ENCODE measurements at places on chromosomes 5 and 9.
A peak's percentile ranks its signal among the peaks of the same experiment; 100 is the strongest.

GRCh38 chr5:133460172-133460758 is 152.1 kb downstream of the FSTL4 start:
- DNase-seq: peak; percentile 14

GRCh38 chr9:90969021-90969675 is 167.5 kb downstream of the SYK start:
- no peak for DNase-seq

GRCh38 chr9:122883125-122883524 is 22.0 kb downstream of the RC3H2 start:
- DNase-seq: no peak

- DNase-seq: no peak
Observed at GRCh38 chr9:38621434-38622287, 1.3 kb upstream of the ANKRD18A start.

DNA sequence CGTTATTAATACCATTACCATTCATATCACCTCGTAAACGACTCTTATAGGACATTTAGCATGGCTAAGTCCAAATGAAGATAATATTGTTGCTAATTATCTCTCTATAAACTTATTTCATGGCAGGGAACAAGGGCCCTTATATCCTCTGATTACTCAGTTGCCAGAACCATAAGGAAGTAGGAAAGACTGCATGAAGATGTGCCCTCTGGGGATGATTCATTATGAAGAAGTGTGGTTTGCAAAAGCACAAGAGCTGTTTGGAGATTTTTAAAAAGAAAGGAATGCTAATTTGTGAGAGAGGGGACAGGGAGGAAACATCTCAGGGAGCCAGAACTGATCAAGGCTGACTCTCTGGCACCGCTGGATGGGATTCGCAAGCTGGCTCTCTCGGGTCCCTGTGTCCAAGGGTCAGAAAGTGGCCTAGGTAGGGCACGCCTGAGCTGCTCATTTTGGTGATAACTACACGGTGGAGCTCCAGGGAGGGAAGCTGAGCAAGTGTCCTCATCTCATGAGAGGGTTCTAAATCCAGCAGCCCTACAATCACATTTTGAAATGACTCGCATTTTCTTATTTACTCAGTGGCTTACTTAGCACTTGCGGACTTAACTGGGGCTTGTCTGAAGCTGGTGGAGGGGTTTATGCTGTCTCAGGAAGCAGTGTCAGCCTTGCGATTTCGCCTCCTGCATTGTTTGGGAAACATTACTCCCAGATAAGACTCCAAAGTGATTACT is 136.8 kb downstream of the C5orf15 start:
- DNase-seq: no peak

DNA sequence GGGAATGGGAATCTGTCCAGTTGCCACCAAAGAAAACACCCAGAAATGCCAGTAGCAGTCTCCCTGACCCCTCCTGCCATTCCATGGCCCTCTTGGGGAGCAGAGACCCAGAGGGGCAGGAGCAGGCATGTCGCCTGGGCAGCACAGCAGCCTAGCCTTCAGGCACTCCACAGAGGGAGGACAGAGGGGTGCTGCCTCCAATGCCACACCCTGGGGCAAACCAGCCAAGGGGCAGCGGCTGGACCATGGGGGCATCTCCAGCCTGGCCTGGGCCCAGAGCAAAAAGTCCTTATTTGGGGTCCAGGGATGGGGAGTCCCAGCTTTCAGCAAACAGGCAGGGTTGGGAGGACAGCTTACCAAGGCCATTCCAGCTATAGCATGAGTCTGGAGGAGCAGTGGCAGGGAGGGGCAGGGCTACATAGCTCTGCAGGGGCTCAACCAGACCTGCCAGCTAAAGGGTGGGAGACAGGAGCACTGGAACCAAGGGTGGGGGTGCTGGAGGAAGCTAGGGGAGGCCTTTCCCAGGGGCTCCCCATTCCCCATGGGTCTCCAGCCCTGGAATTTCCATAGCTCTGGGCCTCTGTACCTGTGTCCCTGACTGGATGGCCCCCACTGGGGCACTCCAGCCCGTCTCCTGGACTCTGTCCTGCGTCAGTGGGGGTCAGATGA is 6.7 kb downstream of the BRD3 start:
- no peak for DNase-seq

GRCh38 chr5:146079695-146080373 is 25.5 kb downstream of the PLAC8L1 start:
- no peak for DNase-seq

- no peak for DNase-seq
Observed at GRCh38 chr9:98341157-98342097, 86.0 kb upstream of the TBC1D2 start.

DNA sequence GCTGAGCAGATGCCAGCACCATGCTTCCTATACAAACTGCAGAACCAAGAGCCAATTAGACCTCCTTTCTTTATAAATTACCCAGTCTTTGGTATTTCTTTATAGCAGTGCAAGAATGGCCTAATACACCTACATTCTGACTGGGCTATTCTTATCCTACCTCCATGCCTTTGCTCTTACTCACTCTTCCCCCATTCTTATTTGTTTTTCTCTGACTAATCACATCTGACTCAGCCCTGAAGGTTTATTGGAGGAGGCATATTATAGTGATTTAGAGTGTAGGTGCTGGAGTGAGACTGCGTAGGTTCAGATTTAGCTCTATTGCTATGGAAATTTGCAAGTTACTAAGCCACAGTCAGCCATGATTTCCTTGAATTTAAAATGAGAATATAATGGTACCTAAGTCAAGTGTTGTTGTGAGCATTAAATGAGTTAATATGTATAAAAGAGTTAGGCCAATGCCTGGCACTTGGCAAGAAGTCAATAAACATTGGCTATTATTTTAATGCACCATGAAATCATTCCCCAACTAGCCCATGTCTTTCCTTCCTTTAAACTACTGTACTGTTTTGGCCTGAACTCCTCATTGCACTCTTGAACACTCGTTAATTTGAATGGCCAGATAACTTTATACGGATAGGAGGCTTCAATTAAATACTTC is 531.2 kb upstream of the ZNF608 start:
- DNase-seq: peak; percentile 40

DNA sequence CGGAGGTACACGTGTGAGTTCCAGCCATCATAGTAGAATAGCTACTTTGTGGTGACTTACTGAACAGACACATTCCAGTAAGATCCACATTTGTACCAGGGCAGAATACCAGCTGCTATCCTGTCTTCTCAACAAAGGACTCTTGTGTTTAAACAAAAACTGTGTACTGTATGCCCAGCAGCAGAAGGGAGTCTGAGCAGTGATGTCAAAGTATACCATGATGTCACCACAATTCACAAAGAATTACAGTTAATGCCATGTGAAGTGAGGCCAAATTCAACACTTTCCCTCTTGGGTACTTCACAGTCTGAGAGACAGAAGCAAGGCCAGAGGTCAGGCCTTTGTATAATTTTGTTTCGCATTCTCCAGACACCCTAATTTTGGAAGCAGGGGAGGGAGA is 137.0 kb downstream of the ADAMTSL1 start:
- no peak for DNase-seq

DNA sequence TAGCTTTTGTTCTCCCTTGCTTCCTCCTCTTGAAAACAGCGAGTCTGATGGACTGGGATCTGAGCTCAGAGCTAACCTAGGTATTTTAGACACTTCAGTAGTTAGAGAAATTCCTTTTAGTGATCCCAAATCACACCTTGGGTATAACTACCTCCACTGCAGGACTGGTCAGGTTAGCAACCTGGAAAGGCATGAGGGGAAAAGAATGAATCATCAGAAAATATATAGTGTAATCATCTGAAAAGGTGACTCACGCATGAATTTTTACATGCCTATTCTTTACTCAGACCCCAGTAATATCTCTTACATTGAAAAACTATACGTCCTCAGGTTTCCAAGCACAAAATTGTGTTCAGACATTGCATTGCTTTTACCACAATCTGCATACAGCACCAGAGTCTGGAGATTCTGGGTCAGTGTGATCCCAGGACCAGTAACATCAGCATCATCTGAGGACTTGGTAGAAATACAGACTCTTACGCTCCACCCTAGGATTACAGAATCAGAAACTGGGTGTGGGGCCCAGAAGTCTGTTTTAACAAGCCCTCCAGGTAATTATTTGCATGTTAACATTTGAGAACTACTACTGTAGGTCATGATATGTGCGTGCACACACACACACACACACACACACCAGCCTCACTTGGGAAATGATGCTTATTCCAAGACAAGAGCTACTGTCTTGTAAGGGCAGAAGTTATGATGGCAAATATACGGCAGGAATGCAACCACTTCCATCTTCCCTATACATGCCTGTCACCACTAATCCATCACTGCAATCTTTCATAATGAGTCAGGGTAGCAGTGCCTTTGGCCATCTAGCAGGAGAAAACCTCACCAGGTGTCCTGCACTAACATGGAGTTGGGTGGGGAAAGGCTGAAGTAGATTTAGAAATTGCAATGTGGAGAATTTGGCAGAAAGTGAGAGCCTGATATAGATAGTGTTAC is 271.6 kb upstream of the MAP3K1 start:
- no peak for DNase-seq

- DNase-seq: no peak
Observed at GRCh38 chr9:19101203-19101602, 1.5 kb downstream of the HAUS6 start.

DNA sequence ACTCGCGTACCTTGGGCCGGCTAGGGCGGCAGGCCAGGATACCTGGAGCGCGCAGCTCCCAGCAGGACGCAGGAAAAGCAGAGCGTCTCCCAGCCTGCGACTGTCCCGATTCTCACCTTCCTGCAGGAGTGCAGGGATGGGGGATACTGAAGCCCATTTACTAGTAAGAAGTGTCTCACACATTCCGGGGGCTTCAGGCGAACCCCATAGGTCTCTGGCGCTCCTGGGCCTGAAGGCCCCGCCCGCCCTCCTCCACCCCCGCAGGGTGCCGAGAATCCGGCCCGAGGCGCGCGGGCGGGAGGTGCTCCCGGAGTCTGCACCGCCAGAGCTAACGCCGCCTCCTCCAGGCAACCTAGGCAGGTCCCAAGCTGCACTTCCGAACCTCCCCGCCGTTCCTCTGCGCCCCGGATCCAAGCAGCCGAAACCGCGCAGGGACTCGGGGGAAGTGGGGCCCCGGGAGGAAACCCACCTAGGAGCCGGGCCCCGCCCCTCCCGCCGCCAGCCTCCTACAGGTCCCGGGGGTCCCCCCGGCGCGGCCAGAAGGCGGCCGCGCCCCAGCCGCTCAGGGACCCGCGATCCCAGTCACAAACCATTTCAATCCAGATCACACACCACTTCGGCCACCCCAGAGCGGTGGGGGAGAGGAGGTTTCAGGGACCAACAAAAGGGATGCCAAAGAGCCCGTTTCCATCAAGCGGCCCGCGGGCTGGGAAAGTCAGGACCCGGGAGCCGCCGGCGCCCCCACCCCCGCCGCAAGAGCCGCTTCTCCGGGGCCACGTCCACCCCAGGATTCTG is 1.2 kb downstream of the ROR2 start:
- peak; percentile 38 for DNase-seq

- DNase-seq: no peak
Observed at GRCh38 chr5:164435576-164435975, 930.2 kb downstream of the MAT2B start.

GRCh38 chr5:43420241-43420640 is 8.1 kb upstream of the CCL28 start:
- no peak for DNase-seq

DNA sequence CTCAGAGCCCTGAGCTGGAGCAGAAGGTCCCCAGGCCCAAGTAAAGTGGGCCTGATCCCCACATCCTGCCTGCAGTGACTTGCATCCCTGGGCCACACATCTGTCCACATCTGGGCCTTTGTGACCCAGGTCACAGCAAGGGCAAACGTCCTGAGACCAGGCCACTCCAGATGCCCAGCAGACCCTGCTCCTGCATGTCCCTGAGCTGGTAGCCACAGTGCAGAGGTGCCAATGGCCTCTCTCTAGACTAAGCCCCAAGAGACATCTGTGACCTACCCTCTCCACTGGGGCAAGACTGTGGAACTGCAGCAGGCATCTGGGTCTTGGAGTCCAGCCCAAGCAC is 2.5 kb downstream of the FLT4 start:
- DNase-seq: no peak

GRCh38 chr5:65952259-65952658 is 25.9 kb downstream of the ERBIN start:
- DNase-seq: no peak

DNA sequence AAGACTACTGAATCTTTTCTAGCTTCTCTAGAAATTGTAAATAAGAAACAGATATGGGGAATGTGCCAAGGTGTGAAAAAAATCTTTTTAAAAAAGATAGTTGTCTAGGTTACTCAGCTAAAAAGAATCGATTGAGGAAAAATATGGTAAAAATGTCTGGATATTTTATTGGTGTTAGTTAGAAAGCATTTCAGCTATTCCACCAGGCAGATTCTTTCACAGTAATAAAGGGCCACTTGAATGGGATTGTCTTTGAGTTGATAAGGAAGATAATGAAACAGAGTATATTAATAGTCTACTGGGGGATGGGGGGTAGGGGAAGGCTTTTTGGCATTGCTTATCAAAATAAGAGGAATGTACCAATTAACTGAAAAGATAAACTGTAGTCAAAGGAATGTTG is 51.9 kb downstream of the SLIT3 start:
- no peak for DNase-seq

DNA sequence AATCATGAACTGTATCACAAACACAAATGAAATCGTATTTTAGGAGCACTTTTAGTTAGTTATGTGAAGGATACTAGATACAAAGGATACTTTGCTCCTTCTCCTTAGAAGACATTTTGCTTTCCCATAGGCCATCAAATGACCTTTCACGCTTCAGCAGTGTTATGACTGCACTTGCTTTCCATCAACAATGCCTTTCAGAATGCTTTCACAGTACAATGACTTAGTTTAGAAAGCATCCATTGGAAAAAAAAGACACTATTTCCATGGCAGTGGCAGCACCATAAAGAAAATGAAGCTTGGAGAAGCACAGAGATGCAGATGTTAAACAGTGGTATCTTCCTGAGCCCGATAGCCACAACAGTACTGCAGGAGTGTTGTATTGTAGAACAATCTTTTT is 203.9 kb downstream of the PCSK1 start:
- no peak for DNase-seq

DNA sequence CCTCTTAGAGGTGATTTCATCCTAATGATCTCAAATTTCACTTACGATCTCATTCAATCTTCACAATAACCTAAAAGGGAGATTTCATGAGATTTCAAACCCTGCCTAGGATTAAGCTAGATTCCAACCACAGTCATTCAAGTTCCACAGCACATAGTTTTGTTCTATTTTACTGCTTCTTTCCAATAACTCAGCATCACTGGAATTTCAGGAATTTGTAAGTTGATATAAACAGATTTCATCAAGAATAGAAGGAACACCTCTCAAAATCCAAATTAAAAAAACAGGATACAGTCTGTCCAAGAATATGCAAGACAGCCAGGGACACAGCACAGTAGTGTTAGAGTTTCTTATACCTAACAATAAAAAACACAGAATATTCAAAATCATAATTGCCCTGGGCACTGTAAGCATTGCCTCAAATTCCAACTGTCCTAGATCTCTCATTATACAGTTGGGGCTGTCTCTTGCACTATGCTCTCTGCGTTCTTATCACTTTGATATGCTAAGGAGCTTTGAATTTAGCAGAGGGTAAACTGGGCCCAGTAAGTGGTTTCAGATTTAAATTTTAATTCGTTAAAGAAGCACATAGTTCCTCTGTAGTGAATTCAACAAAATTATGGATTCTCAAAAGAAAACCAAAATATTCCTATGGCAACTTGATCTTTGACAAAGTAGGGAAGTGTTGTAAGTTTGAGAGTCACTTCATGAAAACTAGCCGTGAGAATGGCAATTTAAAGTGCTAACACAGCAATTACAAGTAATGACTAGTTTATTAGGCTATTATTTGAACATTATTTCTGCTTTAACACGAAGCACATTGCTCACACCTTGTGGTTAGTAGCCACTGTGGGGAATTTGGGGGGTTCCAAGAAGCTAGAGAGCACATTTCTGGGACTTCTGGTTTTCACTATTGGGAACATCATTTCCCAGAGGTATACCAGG is 478.6 kb upstream of the C9orf72 start:
- DNase-seq: no peak
